ENCODE measurements at places on chromosomes 12 and 14.
A peak's percentile ranks its signal among the peaks of the same experiment; 100 is the strongest.

DNA sequence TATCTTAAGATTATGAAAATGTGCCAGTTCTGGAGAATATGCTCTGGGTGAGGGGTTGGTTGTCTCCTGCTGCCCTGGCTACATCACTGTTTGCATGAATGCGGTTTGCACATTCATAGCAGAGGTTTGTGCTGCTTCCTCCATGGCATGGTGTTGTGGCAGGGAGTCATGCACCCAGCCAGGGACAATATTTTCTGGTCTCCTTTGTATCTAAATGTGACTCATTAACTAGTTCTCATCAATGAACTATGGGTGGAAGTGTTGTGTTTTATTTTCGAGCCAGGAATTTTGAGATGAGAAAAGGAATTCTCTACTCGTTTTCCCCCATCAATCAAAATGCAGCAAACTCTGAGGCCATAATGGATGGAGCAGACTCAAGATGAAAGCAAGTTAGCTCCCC lies 527.3 kb downstream of the SNAPC1 start:
- no peak for DNase-seq

GRCh38 chr12:54991161-54991990 lies 6.8 kb upstream of the TESPA1 start:
- peak; percentile 62 for DNase-seq

- DNase-seq, result no peak
Observed at GRCh38 chr12:42809226-42809625, 219.7 kb upstream of the PRICKLE1 start.

- no peak for DNase-seq
Observed at GRCh38 chr12:46158501-46158900, 110.3 kb downstream of the SLC38A1 start.

- DNase-seq, result no peak
Observed at GRCh38 chr14:55769877-55770276, 189.9 kb downstream of the KTN1 start.

GRCh38 chr12:104764225-104765091 lies 193.6 kb downstream of the SLC41A2 start:
- peak; percentile 41 for DNase-seq

DNA sequence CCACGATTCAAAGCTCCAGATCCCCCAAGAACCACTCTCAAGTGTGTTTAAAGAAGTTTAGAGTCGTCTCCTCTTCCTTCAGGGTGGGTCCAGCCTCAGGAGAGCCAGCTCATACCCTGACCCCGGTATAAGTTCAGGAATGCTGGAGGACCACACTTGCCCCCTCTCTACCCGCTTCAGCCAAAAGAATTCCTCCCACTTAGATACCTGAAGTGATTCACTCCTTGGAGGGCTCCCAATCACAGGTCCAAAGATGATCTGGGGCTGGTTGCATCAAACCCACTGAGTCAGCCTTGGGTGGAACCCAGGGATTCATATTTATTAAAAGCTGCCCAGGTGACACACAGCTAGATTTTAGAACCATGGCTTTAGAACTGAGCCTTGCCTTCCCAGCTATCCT lies 133.5 kb upstream of the PARP11 start:
- no peak for DNase-seq

DNA sequence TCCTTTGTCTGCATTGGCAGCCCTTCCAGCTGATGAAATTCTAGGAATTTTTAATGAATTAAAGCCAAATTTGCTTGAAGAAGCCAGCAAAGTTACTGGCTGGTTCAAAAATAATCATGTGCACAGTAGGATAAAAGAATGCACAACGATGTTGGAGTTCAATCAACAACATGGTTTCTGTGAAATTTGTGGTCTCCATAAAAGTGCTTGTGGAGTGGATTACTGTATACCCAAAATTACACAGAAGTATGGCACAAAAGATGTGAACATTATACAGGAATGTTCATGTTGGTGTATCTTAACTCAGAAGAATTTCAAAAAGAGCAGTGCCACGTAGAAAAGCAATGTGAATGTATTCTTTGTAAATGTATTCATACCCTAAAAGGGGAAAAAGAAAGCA lies 105.0 kb upstream of the METAP2 start:
- no peak for DNase-seq

GRCh38 chr12:12147111-12147510 lies 76.4 kb downstream of the BCL2L14 start:
- no peak for DNase-seq

- peak; percentile 5 for DNase-seq
Observed at GRCh38 chr14:60092526-60092920, 800 bp downstream of the PCNX4 start.

DNA sequence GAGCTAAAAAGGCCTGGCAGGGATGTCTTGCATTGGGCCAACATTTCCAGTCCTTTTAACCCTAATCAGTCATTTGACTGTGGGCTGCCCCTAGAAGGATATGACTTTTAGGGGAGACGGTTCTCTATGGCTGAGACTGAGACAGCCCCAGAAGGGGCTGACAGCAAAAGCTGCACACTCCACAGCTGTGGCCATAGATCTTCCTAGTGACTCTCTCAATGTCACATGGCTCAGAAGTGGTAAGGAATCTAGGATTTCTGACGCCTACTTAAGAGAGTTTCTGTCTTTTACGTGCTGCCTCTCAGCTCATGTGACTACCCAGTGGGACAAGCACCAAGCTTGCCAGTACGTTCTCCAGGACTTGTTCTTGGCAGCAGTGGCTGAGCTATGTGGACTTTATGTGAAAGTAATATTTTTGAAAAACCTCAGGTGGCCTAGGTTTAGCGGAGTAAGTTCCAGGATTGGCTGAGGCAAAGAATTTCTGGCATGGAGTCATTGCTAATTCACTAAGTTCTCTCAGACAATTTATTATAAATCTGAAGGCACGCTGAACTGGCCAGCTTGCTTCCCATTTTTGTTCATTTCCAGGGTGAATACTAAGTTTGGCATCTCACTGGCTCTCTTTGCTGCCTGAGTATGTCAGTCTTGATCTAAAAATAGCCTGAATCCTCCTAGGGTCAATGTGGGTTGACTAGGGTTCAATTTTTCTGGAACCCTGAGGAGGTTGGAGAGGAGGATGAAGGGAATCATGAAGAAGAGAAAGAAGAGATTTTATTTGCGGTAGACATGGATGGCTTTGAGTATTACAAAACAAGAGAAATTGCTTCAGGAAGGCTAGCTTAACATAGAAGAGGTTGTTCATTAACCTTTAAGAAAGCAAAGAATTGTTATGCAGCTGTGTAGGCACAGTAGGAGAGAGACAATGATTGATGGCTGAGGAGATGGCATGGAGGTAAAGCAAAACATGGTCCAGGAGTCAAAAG lies 271.8 kb downstream of the AEBP2 start:
- DNase-seq, result no peak

GRCh38 chr14:102392506-102392905 lies 29.8 kb downstream of the TECPR2 start:
- DNase-seq, result no peak

Measured in GM06990 (cell line).